AML-193 (cell line): ENCODE measurements at places on chromosomes 1 and 21.

DNA sequence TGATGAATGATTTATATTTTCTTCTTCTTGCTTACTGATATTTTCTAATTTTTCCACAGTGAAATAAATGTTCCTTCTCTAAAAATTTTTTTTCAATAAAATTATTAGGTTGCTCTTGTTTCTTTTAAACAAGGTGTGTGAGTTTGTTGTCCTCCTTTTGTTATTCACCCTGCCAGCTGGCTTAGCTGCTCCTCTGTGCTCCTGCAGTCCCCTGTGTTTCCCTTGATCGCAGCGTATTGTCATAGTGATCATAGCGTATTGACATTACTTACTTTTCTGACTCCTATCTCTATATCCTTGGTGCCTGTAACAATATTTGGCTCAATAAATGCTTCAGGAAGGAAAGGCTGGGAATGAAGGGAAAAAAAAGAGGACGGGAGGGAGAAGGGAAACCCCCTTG is 24.9 kb upstream of the PODN start:
- DNase-seq: no peak

DNA sequence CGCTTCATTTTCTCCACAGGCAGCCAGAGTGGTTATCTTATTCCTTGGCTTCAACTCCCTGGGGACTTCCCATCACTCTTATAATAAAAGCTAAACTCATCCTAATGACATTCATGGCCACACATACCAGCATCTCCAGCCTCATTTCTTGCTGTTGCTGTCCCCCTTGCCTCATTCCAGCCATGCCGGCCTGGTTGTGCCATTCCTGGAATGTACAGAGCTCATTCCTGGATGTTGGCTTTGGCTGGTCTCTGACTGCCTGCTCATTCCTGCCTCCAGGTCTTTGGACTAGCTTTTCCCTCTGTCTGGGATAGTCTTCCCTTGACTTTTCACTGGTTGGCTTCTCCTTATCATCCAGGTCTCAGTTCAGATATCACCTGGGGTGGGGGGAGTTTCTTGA is 2.4 kb upstream of the PEF1 start:
- DNase-seq: no peak

DNA sequence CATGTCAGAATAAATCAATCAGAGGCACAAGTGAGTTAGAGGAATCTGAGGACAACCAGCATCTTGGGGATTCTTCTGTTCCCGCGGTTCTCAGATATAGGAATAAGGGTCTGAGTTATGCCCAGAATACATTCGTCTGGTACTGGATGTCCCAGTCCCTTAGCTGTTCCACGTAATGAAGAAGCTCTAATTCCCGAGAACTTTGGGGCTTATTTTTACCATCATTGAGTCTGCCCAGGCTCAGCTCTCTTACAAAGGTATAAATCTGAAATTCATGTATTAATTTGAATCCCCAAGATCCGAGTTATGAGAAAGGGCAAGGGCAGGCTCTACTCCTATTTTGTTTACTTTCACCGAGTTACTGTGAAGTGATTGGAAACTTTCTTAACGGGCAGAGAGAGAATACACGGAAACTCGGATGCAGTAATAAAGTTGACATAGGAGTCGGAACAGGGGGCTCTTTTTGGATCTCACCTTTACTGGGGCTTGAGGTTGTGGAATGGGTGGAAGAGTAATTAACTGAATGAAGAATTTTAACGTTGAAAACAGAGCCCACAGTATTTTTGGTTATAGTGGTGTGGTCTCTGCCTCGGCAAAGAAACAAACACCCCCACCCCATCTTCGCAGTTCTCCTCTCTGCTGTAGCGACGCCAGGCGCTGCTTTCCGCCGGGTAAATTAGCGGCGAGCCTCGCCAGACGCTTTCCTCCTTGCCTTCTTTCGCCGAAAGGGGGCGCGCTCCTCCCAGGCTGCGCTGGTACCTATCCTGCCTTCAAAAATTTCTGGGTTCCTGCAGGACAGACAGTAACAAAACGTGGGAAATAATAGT is 7.1 kb downstream of the PRRX1 start:
- DNase-seq: no peak

- DNase-seq: no peak
These were observed 36.8 kb downstream of the LHX8 start for GRCh38 chr1:75170981-75171380.

- no peak for DNase-seq
These were observed 25.2 kb upstream of the ABCG1 start for GRCh38 chr21:42193721-42194120.

GRCh38 chr1:77468257-77468948 is 186.6 kb downstream of the AK5 start:
- DNase-seq: no peak

- no peak for DNase-seq
These were observed 867.8 kb downstream of the TTLL7 start for GRCh38 chr1:83130886-83131691.

GRCh38 chr1:98962156-98962555 is 42.5 kb downstream of the PLPPR5 start:
- no peak for DNase-seq
